Fibroblast of mammary gland (primary cell): ENCODE measurements at places on chromosomes 6 and 20.

DNA sequence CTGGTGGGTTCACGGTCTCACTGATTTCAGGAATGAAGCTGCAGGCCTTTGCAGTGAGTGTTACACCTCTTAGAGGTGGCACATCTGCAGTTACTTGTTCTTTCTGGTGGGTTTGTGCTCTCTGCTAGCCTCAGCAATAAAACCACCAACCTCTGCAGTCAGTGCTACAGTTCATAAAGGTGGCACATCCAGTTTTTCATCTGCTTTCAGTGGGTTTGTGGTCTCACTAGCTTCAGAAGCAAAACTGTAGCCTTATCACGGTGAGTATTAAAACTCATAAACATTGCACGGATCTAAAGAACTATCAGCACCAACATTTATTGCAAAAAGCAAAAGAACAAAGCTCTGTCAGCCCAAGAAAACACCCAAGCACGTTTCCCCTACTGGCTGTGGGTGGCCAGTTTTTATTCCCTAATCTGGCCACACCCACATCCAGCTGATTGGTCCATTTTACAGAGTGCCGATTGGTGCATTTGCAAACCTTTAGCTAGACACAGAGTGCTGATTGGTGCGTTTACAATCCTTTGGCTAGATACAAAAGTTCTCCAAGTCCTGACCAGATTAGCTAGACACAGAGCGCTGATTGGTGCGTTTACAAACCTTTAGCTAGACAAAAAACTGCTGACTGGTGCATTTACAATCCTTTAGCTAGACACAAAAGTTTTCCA lies 3.4 kb upstream of the TMEM14C start:
- peak; percentile 45 for DNase-seq

- DNase-seq = no peak
Observed at GRCh38 chr6:160265869-160266476, 7.4 kb upstream of the SLC22A2 start.

- DNase-seq = no peak
Observed at GRCh38 chr20:23835716-23836115, 9.2 kb upstream of the CST2 start.

GRCh38 chr6:168049706-168050224 lies 29.2 kb downstream of the FRMD1 start:
- DNase-seq = no peak

- DNase-seq = no peak
Observed at GRCh38 chr6:105991561-105992314, 94.4 kb upstream of the PRDM1 start.

- no peak for DNase-seq
Observed at GRCh38 chr6:41756354-41756753, 9.2 kb upstream of the PGC start.

DNA sequence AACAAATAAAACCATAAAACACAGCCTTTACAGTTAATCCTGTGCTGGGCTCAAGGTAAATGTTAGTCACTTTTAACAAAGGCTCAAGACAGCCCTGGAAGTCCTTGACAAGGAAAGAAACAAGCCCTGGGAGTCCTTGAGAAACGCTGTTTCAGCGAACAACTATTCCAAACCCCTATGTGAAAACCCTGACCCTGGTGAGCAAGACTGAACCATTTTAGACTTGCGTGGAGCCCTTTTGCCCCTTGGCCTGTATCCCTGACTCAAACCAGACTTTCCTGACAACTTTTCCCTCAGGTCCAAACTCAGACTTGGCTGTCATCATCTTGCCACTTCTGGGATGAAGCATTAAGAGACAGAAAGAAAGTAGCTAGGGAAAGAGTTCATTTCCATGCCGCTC lies 180.4 kb downstream of the AIG1 start:
- DNase-seq = peak; percentile 75

DNA sequence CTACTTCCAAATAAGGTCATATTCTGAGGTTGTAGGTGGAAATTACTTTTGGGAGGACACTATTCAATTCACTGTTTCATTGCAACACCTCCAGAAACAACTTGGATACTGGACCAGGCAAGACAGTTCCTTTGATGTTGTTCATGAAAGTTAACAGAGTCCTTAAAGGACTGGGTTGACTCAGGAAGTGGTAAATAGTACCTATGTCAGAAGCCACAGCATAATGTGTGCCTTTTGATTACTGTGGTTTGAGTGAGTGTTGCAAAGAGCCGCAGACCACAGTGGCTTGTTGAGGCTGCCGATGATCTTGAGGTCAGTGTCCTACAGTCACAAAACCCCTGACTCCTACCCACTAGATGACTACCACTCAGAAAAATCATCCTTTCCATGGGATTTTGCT lies 10.9 kb downstream of the IL20RA start:
- DNase-seq = no peak

DNA sequence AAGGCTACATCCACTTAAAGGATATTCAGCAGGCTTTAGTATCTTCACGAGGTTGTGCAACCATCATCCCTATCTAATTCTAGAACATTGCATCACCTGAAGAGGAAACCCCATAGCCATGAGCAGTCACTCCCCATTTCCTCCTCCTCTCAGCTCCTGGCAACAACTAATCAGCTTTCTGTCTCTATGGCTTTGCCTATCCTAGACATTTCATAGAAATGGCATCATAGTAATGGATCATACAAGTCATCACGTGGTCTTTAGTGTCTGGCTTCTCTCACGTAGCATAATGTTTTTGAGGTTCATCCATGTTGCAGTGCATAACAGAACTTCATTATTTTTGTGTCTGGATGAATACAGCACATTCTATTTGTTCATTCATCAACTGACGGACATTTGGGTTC lies 20.5 kb downstream of the SNAI1 start:
- peak; percentile 93 for DNase-seq

- DNase-seq = no peak
Observed at GRCh38 chr6:75968143-75968542, 104.3 kb downstream of the IMPG1 start.

DNA sequence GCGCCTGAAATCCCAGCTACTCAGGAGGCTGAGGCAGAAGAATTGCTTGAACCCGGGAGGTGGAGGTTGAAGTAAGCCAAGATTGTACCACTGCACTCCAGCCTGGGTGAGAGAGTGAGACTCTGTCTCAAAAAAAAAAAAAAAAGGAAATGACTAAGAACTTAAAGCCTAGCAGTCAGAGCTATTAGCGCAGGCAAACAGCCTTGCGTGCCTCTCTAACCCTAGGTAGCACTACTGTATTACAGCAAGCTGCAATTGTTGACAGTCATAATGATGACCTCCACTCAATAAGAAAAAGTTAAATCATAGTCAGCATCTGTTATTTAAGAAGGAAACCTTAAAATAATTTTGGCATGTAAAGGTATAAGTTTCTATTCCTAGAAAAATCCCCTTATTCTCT lies 14.4 kb downstream of the GSS start:
- no peak for DNase-seq

DNA sequence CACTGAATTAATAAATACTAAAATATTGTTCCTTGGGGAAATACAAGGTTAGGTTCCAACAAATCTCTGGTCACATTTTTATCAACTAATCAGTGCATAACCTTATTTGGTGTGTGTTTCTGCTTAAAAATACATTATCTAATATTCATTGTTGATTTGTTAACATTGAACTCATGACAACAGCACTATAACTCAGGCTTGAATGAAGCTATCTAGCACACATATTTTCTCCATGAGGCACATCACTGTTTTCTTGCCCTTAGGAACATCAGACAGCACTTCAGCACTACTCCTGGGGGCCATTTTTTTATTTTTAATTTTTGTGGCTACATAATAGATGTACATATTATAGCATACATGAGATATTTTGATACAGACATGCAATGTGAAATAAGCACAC lies 277.2 kb upstream of the NT5E start:
- DNase-seq = no peak

DNA sequence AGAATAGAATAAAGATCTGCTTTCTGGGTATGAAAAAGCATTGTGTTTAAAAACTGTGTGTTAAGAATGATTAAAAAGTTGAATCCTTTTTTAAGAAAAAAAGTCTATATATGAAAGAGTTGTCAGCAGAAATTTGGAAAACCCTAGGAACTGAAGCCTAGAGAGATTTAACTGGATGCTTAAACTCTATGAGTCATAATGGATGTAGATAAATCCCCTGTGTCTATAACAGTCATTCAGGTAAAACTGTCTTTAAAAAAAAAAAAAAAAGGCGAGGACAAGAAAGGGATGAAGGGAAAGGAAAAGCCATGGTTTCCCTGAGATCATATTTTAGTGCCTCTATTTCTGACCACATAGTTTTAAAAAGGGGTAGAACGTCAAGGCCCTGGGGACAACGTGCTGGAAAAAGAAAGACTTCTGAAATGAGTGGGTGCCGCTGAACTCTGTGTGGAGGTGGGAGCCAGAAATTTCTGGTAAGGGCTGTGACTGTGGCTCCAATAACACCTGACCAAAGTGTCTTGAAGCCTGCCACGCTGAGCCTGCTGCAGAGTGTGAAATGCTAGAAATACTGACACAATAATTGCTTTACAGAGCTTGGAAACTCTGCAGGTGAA lies 302.6 kb upstream of the ARID1B start:
- no peak for DNase-seq

GRCh38 chr20:58293453-58293852 lies 16.1 kb upstream of the RAB22A start:
- no peak for DNase-seq

- DNase-seq = no peak
Observed at GRCh38 chr6:118650582-118651281, 659 bp downstream of the CEP85L start.

- DNase-seq = peak; percentile 34
Observed at GRCh38 chr6:28586962-28587745, 61.5 kb downstream of the GPX5 start.

- no peak for DNase-seq
Observed at GRCh38 chr6:17861361-17861760, 126.1 kb downstream of the KIF13A start.

- DNase-seq = no peak
Observed at GRCh38 chr20:8330319-8330784, 198.3 kb downstream of the PLCB1 start.

GRCh38 chr6:169087443-169088041 lies 166.1 kb downstream of the THBS2 start:
- DNase-seq = no peak

GRCh38 chr6:149990661-149991471 lies 27.1 kb downstream of the ULBP1 start:
- no peak for DNase-seq

- no peak for DNase-seq
Observed at GRCh38 chr6:137362878-137363804, 131.1 kb downstream of the OLIG3 start.

GRCh38 chr20:49319208-49319809 lies 41.5 kb upstream of the ZNFX1 start:
- DNase-seq = no peak

DNA sequence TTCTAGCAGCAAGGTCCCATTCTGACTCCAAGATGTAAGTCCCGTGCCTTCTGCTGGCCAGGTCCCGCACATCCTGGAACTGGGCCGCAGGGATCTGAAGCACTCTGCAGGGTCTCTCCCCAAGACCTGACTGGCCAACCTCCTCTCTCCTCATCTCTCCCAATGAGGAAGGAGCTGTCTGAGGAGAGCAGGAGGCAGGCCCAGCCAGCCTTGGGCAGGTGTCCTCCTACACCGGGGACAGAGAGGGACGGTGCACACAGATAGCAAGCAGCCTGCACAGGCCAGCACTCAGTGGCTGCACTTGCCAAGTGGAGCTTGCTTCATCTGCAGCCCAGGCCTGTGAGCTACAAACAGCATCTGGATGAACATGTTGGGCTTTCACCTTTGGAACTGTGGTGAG lies 76.8 kb upstream of the CD93 start:
- DNase-seq = no peak

- DNase-seq = no peak
Observed at GRCh38 chr6:7126754-7127153, 19.0 kb downstream of the RREB1 start.

GRCh38 chr20:54843865-54844264 lies 368.5 kb downstream of the DOK5 start:
- no peak for DNase-seq

GRCh38 chr6:136980070-136980469 lies 58.0 kb downstream of the SLC35D3 start:
- no peak for DNase-seq

DNA sequence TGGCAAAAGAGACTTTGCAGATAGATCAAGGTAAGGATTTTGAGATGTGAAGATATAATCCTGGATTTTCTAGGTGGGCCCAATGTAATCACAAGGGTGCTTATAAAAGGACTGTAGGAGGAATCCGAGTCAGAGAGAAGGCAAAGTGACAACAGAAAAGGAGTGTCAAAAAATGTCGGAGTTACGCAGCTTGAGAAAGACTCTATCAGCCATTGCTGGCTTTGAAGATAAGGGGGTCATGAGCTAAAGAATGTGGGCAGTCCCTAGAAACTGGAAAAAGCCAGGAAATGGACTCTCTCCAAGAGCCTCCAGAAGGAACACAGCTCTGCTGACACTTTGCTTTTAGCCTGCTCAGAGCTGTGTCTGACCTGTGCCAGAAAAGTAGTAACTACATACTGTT lies 8.7 kb upstream of the RWDD1 start:
- no peak for DNase-seq

DNA sequence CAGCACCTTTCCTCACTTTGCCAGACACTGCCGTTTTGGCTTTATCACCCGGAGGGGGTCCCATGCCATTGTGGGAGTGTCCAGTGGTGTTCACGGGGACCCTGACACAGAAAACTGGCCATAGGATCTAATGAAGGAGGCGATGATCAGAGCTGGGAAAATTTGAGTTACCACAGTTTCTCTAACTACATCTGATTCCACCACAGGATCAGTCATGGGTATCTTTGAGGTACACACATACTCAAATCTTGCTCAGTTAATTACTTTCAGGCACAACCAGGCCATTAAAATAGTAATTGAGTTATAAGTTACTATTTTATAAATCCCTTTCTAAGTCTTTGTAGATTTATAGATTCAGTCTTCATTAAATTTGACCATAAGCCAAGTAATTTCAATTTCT lies 215.1 kb downstream of the PRL start:
- no peak for DNase-seq

GRCh38 chr6:100468016-100468622 lies 3.4 kb upstream of the SIM1 start:
- DNase-seq = no peak
